ENCODE measurements at places on chromosomes 1 and 21.

DNA sequence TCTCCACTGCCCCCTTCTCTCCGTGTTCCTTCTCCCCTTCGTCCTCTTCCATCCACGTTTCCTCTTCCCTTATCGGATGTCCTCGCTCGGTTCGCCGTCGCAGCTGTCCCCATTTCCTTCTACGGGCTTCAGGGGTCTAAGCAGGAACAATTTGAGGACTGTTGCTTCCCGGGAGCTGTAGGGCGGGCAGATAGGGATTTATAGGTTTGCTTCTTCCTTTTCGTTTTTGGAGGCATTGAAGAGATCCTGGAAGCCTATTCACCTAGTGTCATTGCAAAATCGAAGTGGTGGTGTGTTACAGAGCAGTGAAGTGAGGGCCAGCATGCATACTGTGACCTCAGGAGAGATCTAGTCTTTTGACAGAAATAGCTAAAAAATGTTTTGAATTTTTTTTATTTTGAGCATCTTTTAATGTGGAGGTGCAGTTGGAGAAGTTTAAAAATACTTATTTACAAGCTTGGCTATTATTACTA, 897 bp downstream of the ZYG11B start:
- DNase-seq: no peak

DNA sequence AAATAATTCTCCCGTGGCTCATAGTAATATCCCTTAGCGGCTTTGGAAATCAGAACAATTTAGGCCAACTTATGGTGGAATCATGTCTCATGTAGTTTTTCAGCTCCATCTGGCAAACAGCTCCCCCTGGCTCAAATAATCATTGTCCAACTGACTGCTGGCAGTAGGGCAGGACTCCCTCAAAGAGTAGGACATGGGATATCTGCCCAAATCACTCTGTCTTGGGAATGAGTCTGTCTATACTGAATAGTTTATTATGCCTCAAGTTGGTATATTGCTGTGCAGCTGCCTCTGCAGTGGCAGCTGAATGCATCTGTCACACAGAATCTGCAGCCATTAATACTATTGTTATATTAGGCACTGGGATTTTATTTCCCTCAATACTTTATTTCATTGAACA, 255.7 kb downstream of the COL11A1 start:
- DNase-seq: no peak

GRCh38 chr1:201191653-201192260, 1.1 kb downstream of the IGFN1 start:
- no peak for DNase-seq

GRCh38 chr1:225526878-225527277, 99.0 kb upstream of the LBR start:
- DNase-seq: no peak

- no peak for DNase-seq
Measured at GRCh38 chr1:107450899-107451664, 310.2 kb downstream of the NTNG1 start.

- peak; percentile 47 for DNase-seq
Measured at GRCh38 chr1:111203681-111204200, 3.3 kb upstream of the DENND2D start.

DNA sequence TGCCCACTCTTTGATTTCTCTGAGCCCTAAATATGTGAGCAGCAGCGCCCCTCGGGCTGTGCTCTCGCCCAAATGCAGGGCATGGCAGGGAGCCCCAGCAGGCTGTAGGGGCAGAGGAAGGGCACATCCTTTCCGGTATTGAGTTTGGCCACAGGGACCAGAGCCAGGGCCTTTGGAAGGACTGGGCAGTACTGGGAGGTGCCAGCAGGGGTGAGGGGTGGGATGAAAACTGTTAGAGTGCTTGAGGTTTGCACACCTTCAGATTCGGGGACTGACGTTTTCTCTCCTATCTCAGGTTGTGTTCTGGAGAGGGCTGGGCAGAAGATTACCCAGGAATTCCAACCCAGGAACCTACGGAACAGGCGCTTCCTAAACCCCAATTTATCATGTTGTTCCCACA, 2.2 kb upstream of the ATP1A2 start:
- no peak for DNase-seq

GRCh38 chr1:166039436-166040201, 127.2 kb downstream of the FAM78B start:
- DNase-seq: no peak

DNA sequence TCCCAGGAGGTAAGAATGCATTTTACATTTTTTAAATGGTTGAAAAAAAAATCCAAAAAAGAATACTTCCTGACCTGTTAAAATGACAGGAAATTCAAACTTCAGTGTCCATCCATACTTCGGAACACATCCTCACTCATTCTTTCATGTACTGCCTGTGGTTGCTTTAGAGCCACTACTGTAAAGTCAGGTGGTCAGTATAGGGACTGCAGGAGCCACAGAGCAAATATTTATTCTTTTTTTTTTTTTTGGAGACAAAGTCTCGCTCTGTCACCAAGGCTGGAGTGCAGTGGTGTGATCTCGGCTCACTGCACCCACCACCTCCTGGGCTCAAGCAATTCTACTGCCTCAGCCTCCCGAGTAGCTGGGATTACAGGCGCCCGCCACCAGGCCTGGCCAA, 124.7 kb downstream of the CLIC6 start:
- no peak for DNase-seq

DNA sequence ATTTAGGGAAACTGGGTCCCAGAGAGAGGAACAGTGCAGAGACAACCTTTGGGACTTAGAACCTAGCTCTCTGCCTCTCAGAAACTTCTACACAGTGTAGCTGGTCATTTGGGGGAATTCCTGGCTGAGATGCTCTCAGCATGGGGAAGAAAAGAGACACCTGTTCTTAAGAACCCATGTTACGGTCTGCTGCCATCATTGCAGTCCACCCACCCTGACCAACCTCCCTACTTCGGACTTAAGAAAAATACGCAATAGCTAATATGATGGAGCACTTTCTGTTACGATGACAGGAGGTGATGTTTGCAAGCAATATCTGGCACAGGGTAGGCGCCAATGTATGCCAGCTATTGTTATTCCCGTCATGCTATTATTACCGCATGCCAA, 177.9 kb downstream of the IGSF21 start:
- DNase-seq: no peak

DNA sequence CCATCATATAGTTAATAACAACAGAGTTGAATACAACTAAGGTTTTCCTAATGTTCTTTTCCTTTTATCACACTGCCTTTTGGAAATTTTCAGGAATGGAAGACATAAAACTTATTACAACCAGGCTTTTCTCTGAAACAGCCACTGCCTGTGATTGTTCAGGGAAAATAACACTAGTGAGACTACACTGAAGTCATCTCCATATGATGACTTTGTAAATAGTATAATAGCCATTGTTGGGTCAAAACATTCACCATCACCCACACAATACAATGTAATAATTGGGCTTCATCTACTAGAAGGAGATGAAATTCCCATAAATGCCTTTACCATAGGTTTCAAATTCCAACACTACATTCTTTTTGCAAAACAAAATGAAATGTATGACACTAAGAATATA, 5.0 kb downstream of the TESK2 start:
- DNase-seq: no peak

DNA sequence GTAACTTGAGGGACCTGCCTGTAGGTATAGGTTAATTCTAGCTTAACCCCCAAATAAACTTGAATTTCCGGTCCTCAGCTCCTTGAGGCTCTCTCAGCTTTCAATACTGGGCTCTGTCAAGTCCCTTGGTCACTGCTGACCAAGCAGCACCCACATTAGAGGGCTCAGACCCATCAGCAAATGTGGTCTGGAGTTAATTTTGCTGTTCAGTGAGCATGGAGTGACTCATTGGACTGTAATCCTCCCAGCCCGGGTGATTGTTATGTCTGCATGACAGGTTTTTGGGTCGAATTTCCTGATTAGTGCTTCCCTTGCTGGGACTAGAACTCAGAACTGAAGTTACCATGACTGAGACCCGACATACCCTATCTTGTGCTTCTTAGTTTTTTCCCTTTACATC, 130.6 kb downstream of the URB2 start:
- no peak for DNase-seq

DNA sequence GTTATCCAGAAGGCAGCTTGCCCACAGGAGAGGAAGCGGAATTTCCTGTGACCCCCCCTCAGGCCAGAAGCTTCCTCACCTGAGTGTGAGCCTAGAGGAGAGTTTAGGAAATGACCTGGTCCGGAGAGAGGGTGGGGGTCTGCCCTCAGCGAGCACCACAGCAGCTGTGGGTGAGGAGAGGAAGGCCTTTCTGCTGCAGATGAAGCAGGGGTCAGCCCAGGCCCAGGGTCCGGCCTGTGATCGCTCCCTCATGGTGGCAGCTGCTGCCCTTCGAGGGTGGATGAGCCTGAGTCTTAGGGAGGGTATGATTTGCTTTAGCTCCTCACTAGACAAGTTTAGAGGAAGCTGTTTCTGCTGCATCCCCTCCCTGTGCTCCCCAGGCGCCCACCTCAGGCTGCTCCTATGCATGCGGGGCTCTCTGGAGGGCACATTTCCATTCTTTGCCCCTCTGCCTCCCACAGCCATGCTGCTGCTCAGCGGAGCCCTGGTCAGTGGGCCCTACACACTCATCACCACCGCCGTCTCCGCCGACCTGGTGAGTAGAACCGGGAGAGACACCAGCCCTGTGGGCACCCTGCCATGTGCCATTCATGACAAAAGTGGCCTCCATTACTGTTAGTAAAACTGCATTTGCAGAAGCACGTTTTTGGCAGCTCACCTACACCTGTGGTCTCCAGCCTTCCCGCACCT, 53.0 kb downstream of the SLC37A1 start:
- DNase-seq: no peak

GRCh38 chr1:23423415-23424292, 894 bp downstream of the TCEA3 start:
- no peak for DNase-seq

DNA sequence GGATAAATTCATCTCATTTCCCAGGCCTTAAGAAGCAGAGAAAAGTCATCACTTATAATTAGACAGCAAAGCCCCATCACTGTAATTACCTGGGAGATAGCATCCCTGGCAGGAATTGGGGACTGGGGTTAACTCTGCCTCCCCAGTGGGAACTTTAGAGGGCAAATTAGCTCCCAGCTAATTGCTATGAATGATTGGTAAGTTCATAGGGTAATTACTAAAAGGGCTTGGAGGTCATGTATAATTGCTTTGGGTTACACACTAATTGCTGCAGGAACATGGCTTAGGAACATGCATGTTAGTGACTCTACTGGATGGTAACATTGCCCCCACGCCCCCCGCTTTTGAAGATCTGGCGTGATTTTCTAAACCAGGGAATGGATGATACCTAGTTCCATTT, 64.8 kb downstream of the UBE2T start:
- DNase-seq: no peak

GRCh38 chr1:70311369-70311768, 43.2 kb downstream of the ANKRD13C start:
- no peak for DNase-seq

GRCh38 chr1:247390116-247390791, 25.7 kb upstream of the NLRP3 start:
- DNase-seq: peak; percentile 65

- no peak for DNase-seq
Measured at GRCh38 chr1:52899445-52899894, 22.1 kb downstream of the ECHDC2 start.

- DNase-seq: no peak
Measured at GRCh38 chr1:168365719-168366479, 85.2 kb downstream of the TBX19 start.

DNA sequence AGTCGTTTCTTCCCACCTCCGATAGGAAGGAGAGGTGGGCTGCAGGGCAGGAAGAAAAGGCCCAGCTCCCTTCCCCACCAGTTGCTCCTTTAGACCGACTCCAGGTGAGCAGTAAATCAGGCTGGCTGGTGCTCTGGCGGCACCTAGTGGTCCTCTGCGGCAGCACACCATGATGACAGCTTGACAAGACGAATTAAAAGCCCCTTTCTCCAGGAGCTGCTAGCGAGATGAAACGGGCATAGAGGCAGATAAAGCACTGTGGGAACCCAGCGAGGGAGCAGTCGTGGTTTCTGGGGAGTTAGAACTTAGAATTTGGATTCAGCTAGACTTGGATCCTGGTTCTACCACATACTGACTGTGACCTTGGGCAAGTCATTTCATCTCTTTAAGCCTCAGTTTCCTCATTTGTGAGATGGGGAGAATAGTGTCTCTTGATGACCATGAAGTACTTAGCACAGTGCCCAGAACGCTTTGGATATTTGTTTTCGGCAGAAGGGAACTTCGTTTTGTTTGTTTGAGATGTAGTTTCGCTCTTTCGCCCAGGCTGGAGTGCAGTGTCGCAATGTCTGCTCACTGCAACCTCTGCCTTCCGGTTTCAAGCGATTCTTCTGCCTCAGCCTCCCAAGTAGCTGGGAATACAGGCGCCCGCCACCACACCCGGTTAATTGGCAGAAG, 21.8 kb upstream of the COL9A2 start:
- peak; percentile 87 for DNase-seq

Measured in stimulated activated CD4-positive, alpha-beta T cell treated with anti-CD3 and anti-CD28 coated beads, Interleukin-1b, Interleukin-23, amount 100 ng/mL, for 1 hour (primary cell).